Neural progenitor cell (in vitro differentiated cells): ENCODE measurements at places on chromosomes 4 and X. TPM values are rescaled to one million over a fixed set of nuclear protein-coding genes. Genes with fewer than 3 reads are reported as not detected.

DNA sequence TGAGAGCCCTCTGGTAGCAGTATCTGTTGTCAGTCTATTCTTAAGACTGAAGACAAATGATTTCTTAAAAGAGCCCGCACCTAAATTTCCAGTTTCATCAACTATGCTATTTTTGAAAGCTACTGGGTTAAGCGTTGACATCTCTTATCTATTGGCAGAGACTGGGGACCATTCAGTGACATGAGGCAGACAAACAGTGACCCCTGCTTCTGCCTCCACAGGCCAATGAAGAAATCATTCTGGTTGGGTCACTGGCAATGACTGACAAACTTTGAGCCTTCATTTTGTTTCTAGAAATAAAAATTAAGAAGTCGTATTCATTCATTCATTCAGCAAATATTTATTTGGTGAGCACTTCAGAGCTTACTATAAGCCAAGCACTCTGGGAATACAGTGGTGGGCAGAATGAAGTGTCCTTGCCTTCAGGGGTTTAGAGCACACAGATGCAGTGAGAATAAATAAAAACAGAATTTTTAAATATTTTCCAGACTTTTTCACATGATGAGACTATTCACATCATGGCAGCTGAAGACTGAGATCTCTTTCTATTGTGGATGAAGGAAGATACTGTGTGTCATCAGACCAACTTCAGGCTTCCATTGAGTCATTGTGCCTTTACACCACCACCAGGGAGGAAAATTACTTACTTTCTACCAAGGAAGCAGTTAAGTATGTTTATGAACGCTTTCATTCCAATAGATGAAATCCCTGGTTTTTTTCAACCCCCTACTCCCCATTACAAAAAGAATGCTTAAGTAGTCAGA lies 36.0 kb downstream of the SORBS2 start:
- no peaks in the 10 kb centered on the region for H3K27me3 ChIP-seq
- H3K4me3 ChIP-seq, result no peak overlapping the region
- H3K4me1 ChIP-seq, result peaks cover 49% of the 10 kb centered on the region
- no peaks in the 10 kb centered on the region for H3K36me3 ChIP-seq
- no peak overlapping the region for H3K27ac ChIP-seq
- no peak for DNase-seq

GRCh38 chrX:49748211-49748956 lies 52.6 kb upstream of the PAGE1 start:
- H3K4me1 ChIP-seq, result no peaks in the 10 kb centered on the region
- H3K36me3 ChIP-seq, result no peaks in the 10 kb centered on the region
- H3K27me3 ChIP-seq, result no peaks in the 10 kb centered on the region
- H3K4me3 ChIP-seq, result no peak overlapping the region

DNA sequence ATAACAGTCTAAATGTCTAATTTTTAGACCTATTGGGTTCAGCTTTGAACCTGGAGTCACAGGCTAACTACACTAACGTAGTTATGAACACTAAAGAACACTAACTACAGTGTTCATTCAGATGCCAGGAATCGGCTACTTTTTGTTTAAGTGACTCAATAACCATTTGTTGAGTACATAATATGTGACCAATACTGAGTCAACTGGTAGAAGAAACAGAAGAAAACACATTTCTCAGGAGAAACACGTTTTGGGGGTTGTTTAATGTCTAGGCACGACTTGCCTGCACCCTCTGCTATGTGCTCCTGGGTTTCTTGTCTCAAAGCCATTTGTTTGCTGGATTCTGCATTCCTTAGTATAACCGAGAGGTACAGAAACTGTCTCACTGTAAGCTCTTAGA lies 18.6 kb upstream of the CLNK start:
- no peak overlapping the region for H3K4me3 ChIP-seq
- no peak for DNase-seq
- H3K27ac ChIP-seq, result no peak overlapping the region
- no peaks in the 10 kb centered on the region for H3K27me3 ChIP-seq
- H3K4me1 ChIP-seq, result no peaks in the 10 kb centered on the region
- H3K36me3 ChIP-seq, result no peaks in the 10 kb centered on the region

- H3K4me1 ChIP-seq, result no peaks in the 10 kb centered on the region
- no peak overlapping the region for H3K27ac ChIP-seq
- H3K4me3 ChIP-seq, result no peak overlapping the region
- no peak for DNase-seq
- H3K27me3 ChIP-seq, result peaks cover 12% of the 10 kb centered on the region
- no peaks in the 10 kb centered on the region for H3K36me3 ChIP-seq
These were observed 42.4 kb downstream of the NAT8L start for GRCh38 chr4:2101346-2102044.

Gene RAB9A
- 27.9 and 30.5 TPM in 2 replicates for total RNA-seq

Gene TLR7
- not detected in 2 replicates for total RNA-seq
